ENCODE measurements at places on chromosomes 7 and 10. TPM values are rescaled to one million over a fixed set of nuclear protein-coding genes. Genes with fewer than 3 reads are reported as not detected.

The FIGNL1 gene
- total RNA-seq: 5.8 TPM

DNA sequence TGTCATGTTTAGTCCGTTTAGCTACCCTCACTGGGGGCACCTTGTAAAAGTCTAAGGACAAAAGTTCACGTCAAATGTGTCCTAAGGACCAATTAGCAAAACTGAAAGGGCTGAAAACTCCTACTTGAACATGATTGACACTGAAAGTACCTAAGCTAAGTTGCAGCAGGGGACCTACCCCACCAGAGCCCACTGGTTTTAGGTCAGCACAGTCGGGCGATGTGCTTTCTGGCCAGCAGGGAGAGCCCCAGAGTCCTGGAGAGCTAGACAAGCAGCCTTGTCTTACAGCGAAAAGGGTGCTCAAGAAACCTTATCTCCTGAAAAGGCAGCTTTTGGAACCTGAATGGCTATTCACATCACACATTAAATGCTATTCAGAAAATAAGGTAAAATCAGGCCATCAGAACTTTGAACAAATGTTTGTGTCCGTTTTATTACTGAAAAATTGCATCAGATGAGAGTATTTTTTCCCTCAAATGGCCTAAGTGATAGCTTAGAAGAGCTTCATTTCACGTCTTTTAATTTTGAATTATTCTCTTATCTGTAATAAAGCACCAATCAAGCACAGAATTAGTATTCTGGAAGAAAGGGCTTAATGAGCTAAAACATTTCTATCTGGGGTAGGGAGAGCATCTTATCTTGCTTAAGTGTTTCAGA, 52.2 kb upstream of the MKI67 start:
- DNase-seq: no peak

DNA sequence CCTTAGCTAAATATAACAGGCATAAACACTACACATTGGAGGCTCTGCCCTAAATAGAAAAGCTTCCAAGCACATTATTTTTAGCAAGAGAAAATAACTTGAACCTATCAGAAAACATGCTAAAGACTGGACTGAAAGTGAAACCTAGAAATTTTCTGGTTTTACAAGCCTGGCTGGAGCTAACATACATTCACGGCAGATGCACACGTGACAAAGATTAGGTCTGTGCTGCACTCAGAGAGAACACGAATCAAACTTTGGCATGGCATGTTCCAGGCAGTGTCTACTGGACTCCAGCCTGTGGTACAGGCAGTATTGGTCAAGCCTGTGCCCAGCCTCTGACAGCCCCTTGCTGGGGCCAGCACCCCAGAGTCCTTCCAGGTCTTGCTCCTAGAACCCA, 94.1 kb upstream of the PCBD1 start:
- DNase-seq: no peak

- no peak for DNase-seq
Measured at GRCh38 chr10:112666094-112666493, 219.1 kb downstream of the VTI1A start.

GRCh38 chr10:2121929-2122328, 384.6 kb upstream of the ADARB2 start:
- no peak for DNase-seq

GRCh38 chr10:113382691-113383090, 170.2 kb upstream of the HABP2 start:
- no peak for DNase-seq

DNA sequence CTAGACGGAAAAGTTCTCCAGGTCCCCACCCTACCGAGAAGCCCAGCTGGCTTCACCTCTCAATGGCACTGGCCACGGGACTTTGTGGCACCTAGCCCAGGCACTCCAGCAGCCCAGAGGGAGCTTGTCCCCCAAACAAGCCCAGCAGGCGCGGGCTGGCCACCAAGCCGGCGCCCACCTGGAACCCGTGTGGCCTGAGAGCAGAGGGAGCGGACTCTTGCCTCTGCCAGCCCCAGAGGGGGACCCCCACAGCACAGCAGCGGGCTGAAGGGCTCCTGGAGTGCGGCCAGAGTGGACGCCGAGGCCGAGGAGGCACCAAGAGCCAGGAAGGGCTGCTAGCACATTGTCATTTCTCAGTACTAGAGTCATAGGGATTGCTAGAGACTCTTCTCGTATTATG, 671.4 kb downstream of the CNTNAP2 start:
- DNase-seq: no peak

GRCh38 chr7:105141068-105141467, 127.1 kb downstream of the KMT2E start:
- DNase-seq: no peak

The CYCS gene
- total RNA-seq: 94.3 TPM

The GATA3 gene
- total RNA-seq: 23.5 TPM

DNA sequence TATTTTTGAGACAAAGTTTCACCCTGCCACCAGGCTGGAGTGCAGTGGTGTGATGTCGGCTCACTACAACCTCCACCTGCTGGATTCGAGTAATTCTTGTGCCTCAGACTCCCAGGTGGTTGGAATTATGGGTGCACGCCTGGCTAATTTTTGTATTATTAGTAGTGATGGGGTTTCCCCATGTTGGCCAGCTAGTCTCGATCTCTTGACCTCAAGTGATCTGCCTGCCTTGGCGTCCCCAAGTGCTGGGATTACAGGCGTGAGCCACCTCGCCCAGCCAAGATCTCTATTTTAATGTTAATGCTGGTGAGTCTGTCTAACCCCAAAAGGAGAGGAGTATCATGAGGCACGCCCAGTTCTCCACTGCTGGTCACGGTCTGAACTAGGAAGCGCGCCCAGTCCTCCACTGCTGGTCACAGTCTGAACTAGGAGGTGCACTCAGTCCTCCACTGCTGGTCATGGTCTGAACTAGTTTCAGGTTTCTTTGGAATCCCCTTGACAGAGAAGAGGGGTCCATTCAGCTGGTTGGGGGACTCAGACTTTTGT, 5.6 kb upstream of the LRRC27 start:
- no peak for DNase-seq

DNA sequence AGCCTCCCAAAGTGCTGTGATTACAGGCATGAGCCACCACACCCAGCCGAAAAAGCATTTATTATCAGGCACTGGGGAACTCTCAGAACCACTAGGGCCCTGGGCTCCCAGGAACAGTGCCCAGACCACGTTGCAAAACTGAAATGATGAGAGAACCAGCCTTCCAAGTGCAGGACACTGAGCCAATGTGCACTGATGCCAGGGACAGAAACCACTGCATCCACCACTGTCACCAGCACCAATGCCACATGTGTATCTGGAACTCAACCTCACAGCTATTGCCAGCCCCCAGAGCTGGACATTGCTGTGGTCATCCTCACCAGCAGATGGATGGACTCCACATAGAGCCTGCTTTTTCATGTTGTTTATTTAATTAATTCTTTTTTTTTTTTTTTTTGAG, 28.2 kb upstream of the TPST1 start:
- no peak for DNase-seq

DNA sequence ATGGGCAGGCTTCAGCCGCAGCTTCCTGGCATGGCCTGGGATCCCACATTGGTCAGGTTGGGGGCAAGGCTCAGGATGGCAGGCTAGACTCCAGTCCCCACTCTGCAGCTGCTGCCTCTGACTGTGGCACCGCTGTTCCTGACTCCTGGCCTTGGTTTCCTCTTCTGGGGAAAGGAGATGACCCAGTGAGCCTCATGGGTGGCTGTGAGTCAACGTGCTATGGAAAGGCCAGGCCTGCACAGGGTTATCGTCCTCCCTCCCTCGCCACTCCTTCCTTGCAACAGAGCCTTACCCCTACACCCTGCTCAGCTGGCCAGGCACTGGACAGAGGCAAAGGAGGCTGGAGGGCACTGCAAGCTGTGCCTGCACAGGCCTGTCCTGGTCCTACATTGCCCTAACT, 36.1 kb upstream of the CHST15 start:
- no peak for DNase-seq

DNA sequence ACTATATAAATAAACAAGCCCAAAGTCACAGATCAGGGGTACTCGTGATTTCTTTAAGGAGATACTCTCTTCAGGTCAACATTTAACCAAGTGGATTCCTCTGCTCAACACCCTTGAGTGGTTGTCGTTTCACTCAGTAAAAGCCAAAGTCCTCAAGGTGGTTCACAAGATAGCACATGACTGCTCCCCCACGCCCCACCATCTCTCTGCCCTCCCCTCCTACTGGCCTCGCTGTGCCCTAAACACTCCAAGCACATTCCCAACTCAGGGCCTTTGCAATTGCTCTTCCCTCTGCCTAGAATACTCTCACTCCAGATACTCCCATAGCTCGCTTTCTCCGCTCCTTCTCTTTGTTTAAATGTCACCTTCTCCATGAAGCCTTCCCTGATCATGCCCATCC, 72.1 kb upstream of the FHIP2A start:
- DNase-seq: peak; percentile 28

DNA sequence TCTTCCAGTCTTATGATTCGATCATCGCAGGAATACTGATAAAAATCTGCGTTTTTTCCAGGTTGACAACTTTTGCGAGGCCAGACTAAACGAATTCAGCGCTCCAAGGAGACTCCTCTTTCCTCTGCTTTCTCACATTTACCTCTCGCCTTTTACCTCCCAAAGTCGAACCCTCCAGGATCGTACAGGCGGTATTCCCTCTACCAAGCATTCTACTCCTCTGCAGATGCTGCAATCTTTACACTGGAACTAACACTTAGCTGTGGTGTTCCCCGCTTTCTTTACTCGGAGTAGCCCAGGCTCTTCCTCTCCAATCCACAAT, 449 bp downstream of the NUDT5 start:
- no peak for DNase-seq

GRCh38 chr10:77160679-77161078, 476.9 kb downstream of the KCNMA1 start:
- no peak for DNase-seq

GRCh38 chr7:24720283-24720682, 37.0 kb downstream of the GSDME start:
- DNase-seq: no peak

The GRID2IP gene
- total RNA-seq: 0.76 TPM

DNA sequence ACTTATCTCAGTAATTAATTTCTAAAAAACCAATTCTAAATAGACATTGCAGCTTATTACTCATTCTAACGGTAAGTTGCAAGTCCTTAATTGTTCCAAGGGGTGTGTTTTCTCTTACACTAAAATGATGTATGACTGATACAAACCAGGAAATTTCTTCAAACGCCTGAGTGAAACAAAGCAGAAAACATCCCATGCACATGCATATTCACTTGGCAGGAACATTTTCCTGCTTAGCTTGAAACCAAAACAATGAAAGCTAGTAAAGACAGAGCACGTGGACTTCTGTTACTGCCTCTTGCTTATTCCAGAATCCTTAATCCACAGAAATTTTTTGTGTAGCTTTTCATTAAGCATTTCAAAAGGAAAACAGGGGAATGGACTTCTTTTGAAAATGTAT, 187.7 kb downstream of the MTERF1 start:
- peak; percentile 25 for DNase-seq

- no peak for DNase-seq
Measured at GRCh38 chr10:1267568-1267967, 211.4 kb downstream of the WDR37 start.

GRCh38 chr7:45595809-45596664, 21.9 kb downstream of the ADCY1 start:
- no peak for DNase-seq

The CALN1 gene
- not detected for total RNA-seq

The FAM107B gene
- 105 TPM for total RNA-seq

DNA sequence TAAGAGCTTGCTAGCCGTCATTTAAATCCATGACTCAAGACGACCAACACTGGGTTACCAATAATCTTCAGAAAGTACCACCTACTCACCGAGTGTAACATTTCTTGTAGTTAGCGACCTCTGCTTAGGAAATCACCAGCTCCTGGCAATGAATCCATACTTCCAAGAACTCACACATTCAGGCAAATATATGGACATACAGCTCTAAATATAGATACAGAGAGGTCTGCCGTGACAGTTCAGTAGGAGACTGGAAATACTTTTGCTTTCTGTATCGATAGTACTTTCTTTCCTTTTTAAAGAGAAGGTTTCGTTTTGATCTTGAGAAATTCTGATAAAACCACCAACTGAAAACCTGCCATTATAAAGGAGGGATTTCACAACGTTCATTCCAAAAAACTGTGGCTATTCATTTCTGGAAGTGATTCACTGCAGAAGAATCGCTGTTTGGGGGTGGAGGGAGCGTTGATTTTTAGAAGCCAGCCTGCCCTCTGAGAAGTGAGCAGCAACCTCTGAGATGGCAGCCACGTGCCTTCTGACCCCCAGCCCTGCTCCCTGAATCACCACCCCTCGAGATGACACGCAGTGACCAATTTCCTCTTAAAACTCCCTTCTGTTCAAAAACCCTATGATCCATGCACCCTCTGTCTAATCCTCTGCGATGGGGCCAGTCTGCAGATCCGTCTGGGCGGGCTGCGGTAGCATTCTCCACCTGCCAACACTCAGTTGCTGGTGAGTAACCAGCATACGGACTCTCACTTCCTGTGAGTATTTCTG, 179.0 kb upstream of the KLF14 start:
- DNase-seq: no peak

DNA sequence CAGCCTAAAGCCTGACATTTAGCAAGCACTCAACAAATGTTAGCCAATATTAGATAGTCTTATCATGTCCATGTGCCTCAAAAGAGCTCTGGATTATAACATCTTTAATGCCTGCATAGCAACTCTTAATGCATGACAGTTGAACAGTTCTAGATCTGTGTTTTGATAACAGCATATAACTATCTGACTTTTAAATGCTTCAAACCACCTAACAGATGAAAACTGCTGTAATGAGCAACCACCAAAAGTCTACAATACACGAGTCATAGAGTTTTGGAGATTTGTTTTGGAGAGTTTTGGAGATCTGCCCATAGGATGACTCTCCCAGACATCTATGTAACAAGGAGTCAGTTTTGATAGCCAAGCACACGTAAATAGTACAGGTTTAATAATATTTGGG, 227.3 kb downstream of the TWIST1 start:
- no peak for DNase-seq

The HGF gene
- total RNA-seq: 23.8 TPM

DNA sequence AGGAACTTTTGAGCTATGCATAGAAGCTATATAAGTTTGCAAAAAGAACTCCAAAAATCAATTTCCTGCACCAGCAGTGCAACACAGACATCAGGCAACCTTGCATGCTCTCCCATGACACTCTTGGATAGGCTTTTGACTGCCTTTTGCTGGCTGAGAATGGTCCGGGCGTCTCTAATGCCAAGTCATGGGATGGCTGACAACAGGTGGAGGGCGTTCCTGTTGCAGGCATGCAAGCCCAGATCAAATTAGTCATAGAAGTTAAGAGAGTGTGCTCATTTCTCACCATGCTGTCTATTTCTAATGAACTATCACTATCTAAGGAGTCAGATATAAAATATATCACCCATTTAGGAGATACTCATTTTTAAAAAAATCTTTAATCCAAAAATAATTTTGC, 8.4 kb downstream of the PLCE1 start:
- no peak for DNase-seq

The KCNMA1 gene
- total RNA-seq: 8.9 TPM

DNA sequence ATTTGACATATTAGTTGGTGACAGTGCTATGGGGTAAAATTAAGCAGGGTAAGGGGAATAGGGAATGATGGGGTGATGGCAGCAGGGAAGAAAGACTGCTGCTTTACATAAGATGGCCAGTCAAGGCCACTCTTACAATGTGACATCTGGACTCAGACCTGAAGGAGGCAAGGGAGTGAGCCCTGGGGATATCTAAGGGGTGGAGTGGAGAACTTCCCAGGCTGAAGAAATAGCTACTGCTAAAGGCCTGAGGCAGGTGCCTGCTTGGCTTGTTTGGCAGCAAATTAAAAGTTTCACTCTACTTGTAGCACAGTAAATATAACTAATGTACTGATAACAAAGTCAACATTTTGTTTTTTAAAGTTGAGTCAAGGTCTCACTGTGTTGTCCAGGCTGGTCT, 93.5 kb downstream of the IDE start:
- no peak for DNase-seq

The NXPH1 gene
- total RNA-seq: not detected

- no peak for DNase-seq
Measured at GRCh38 chr7:28348636-28349035, 63.7 kb upstream of the CREB5 start.
